NCI-H748 treated with DMSO at 0.1 percent for 48 hours (cell line): ENCODE measurements at places on chromosomes 2 and 18.

DNA sequence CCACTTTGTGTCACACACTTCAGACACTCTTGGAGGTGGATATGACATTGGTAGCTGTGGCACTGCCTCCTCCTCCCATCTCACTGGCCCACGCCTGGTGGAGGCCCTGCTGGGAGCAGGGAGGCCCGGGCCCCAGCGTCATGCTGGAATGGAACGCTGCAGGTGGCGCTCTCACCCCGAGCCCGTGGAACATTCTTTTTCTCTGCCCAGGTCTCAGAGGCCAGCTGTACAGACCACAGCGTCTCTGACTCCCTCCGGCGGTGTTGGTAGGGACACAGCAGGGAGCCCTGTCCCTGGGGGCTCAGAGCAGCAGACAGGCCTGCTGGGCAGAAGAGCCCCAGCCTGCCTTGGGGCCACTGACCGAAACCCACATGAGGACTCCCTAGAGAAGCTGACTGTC is 218.1 kb downstream of the TWIST2 start:
- DNase-seq: no peak

DNA sequence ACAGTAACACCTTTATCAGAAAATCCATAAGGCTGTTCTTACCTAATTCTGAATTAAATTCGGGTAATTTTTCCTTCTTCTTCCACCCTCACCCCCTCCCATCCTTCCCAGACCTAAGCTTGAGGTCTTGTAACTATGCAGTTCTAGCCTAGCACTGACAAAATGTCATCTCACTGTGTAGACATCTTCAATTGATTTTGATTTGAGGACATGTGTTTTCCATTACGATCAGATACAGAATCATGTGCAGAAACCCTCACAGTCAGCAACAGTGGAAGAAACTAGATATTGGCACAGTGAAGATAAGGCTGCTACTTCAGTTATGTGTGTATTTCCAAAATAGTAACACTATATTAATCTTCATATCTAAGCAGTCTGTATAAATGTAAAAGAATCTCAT is 244.6 kb downstream of the THSD7B start:
- no peak for DNase-seq

DNA sequence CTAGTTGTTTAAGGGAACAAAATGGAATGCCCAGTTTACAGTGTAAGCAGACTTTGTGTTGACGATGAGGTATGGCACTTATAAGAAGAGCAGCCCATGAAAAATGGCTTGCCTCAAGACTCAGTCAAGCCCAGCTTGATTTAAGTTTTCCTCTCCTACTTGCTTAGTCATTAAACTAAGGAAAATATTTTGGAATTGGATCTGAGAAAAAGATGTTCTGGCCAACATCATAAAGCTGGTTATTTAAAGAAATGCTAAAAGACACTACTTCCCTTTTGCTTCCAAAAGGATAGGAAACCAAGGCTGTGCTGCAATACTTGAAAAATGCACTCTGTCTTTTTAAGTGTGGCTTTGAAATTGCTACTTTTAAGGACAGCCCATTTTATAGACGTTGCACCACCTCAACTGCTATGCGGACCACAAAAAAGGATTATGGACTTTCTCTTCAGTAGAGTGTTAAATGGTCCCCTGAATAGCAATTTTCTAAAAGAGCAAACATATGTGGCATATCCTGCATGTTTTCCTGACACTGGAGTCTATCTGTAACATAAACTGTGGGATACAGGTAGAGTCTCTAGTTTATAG is 32.1 kb downstream of the CCDC141 start:
- DNase-seq: no peak

DNA sequence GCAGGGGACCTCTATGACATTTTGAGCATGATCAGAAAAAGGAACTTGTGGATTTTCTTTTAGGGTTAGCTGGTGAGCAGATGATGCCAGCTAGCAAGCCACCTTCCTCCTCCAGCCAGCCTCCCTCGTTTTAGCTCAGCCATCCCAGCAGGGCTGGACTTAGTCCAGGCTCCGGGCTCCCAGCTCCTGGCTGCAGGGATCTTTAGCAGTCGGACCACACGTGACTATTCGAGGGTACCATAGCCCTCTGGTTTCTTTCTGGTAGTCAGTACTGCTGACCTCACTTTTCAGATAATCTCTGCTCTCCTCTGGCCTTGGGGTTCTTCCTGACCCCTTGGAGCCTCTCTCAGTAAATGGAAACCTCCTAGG is 31.8 kb downstream of the NCK2 start:
- DNase-seq: no peak

GRCh38 chr18:55753643-55754263 is 165.8 kb upstream of the TCF4 start:
- DNase-seq: no peak

- DNase-seq: no peak
Observed at GRCh38 chr2:169275696-169276444, 86.5 kb downstream of the LRP2 start.

DNA sequence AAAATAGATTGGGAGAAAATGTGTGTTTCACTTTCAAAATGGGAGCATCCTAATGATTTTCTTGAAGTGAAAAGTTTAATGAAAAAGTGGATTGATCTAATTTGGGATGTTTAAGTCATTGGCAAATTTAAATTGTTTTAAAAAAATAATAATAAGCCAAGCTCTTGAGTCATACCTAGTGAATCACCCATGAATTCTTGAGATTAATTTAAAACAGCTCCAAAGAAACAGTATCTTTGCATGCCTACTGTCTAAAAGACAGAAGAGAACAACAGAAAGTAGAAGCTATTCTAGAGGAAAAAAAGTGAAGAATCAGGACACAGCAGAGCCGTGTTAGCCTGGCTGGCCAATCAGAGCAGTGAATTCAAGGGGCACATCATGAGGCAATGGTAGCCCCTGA is 7.7 kb downstream of the ACVR1C start:
- no peak for DNase-seq

- no peak for DNase-seq
Observed at GRCh38 chr2:235725016-235725489, 231.2 kb downstream of the AGAP1 start.

DNA sequence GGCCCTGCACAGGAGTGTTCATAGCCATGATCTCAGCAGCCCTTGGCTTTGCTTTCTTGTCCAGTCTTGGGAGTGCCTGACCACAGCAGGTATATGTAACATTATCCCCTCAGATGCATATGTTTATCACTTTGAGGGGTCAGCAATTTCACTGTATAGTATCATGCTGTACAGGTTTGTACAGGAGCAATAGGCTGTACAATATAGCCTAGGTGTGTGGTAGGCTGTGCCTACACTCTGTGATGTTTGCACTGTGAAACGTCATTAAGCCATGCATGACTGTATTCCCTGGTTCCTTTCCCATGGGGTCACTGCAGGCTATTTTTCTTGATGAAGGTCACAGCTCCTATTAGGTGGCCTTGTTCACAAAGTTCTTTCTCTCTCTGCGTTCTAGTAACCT is 4.7 kb upstream of the IL36G start:
- DNase-seq: no peak

GRCh38 chr2:149129433-149129832 is 90.9 kb downstream of the LYPD6B start:
- DNase-seq: no peak

DNA sequence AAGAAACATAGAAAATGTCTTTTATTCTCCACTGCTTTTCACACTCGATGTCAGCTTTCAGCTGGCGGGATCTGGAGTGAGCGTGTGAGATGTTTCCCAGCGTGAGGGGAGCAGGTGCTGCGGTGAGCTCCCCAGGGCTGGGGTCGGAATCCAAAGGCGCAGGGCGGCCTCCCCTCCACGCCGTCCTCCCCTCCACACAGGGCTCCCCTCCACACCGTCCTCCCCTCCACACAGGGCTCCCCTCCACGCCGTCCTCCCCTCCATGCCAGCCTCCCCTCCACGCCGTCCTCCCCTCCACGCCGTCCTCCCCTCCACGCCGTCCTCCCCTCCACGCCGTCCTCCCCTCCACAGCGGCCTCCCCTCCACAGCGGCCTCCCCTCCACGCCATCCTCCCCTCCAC is 26.9 kb upstream of the KCNG2 start:
- no peak for DNase-seq

GRCh38 chr2:13067508-13067907 is 350.8 kb downstream of the TRIB2 start:
- DNase-seq: no peak

DNA sequence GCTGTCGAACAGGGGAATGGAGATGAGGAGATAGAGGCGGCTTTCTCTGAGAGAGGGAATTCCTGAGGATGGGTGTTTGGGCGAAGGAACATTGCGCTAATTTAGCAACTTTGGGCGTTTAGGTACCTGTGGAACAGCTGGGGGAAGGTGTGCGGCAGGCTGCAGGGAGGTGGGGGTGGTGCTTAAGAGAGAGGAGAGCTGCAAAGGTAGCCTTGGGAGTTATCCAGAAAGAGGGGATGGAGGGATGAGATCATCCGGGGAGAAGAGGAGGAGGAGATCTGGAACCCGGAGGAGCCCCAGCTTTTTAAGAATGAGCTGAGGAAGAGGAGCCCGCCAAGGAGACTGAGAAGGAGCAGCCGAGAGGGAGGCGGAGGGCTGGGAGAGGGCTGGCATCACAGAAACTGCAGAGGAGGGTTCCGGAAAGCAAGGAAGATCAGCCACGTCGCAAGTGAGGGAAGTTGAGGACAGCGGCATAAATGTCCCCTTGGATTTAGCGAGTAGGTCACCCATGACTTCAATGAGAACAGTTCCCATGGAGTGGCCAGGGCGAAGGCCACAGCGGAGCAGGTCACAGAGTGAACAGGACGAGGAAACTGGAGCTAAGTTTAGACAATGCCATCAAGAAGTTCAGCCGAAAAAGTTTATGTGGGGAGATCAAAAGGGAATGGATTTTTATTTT is 174.7 kb downstream of the KLHL29 start:
- DNase-seq: no peak

DNA sequence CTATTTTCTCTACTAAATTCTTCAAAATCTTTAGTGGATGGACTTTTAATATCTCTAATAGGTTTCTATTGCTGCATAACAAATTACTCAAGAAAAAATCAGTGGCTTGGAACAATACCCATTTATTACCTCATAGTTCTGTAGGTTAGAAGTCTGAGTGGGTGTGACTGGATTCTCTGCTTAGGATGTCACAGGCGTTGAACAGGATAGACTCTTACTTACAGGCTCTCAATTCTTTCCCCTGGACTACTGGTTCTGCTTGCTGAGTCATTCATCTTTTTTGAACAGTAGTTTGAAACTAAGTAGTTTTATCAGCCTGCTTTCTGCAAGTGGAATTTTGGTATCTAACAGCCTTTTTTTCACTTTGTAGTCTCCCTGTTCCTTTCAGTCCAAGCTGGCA is 265.4 kb downstream of the ZNF385B start:
- no peak for DNase-seq

- DNase-seq: no peak
Observed at GRCh38 chr18:3332376-3332775, 70.4 kb downstream of the MYL12B start.

- no peak for DNase-seq
Observed at GRCh38 chr18:54531402-54532065, 59.5 kb upstream of the DYNAP start.

DNA sequence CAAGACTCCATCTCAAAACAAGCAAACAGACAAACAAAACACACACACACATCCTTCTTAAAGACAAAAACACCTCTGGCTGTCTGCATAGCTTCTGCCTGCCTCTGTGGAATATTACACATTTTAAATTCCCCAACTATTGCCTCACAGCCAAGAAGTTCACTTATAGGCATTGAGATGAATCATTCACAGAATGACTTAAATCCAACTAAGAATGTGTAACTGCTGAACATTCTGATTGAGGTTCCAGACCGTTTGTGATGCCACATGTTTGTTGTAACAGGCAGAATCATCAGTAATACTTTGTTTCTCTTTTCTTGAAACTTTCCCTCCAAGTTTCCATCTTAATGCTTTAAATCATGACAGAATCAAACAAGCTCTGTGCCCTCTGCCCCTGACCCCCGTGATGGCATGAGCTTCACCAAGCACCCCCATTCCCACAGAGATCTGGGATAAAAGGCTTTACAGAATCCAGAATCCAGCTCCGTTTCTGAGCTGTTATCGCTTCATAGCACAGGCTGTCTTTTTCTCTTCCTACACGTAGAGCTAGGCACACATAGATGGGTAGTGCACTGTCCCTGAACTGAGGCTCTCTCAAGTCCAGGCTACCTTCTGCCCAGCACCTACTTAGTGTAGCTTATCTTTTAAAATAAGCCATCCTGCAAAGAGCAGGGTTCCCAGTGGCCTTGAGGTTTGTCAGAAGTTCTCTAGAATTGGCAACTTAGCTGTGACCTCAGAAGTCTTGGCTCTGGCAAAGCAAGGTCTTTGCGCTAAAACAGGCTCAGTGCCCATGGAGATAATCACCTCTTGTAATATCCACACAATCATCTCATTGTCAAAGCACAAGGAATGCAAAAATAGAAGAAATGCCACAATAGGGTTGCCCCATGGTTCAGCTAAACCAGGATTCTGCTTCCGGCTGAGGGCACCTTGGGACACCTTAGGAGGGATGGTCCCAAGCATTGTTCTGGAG is 32.9 kb downstream of the EPAS1 start:
- DNase-seq: no peak

DNA sequence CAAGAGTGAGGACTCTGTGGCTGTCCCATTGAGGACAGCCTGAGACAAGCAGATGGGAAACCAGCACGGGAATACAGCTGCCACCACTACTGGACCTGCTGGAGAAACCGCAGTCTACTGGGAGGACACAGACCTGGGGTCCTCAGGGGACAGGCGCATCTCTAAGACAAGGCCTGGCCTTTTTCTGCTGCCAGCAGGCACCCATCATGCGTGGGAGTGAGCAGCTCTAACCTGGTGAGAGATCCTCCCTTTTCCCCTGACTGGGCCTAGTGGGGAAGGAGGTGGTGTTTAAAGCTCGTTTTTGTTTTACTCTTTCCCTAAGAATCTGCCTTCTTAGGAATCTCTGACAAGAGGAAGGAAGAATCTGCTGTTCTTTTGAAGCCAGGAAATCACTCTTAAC is 36.6 kb downstream of the CYRIA start:
- DNase-seq: no peak

GRCh38 chr2:71154798-71155197 is 24.4 kb downstream of the MPHOSPH10 start:
- no peak for DNase-seq

DNA sequence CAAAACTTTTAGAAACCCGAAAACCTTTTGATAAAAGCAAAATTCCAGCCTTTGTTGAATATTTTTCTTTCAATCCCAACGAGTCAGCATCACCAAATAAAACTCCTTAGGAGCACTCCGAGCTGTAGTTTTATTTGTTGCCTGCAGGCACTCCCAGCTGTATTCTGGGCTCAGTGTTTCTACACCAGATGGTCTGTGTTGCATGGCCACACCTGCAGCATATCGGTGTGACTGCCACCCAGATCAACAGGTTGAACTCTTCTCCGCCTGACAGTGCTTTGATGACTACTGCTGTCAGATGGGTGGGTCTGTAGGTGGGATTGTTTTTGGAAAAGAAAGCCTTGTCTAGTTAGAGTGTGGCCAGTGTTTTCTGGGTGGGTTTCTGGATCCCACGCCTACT is 32.7 kb downstream of the APCDD1 start:
- DNase-seq: no peak

DNA sequence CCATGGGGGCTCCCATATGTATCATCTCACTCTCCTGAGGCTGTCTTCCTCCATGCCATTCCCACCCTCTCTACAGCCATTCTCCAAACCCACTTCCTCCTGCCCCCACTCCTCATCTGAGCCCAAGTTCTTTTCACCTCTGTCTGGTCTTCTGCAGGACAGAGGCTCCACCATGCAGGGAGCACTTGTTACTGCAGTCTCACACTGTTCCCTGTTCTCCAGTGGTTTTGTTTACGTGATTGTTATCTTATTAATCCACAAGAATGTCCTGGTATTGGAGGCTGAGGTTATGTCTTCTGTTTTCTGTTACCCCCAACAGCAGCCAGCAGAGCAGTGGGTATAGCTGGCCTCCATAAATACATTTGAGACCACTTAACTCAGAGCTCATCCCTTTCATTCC is 51.4 kb downstream of the PAX8 start:
- no peak for DNase-seq

GRCh38 chr2:42913280-42913878 is 121.0 kb upstream of the HAAO start:
- no peak for DNase-seq
